NCI-H2107 (cell line): ENCODE measurements at places on chromosomes 2 and 18.

GRCh38 chr18:3593381-3593903, 143.5 kb downstream of the TGIF1 start:
- no peak for DNase-seq

DNA sequence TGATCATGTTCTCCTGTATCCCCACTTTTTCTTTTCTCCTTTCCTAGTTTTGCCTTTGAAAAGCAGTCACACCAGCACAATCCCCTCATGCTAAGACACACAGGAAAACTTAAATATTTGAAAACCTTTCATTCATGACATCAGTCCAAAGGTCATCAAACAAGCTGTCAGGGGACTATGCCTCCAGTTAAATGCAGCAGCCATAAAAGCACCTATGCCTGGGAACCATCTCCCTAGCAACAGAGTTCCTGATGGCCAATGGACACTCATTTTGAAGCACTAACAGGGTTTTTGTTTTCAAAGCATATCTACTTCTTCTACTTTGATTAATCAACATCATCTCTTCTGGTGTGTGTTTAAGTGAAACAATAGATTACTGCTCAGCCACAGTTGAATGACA, 286.4 kb upstream of the PARD3B start:
- no peak for DNase-seq

DNA sequence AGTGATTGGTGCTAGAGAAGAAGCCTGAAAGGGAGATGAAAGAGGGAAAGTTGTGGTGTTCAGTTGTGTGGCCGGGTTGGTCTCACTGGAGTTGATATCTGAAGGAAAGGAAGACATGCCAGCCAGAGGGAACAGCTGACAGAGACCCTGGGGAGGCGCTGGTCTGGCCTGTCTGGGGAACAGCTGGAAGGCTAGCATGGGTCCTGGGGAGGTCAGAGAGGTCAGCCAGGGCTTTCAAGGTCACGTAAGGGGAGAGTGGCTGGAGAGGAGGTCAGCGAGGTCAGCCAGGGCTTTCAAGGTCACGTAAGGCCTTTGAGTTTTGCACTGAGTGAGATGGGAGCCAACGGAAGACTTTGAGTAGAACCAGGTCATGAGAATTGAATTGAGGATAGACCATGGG, 11.0 kb downstream of the DYSF start:
- DNase-seq: no peak

DNA sequence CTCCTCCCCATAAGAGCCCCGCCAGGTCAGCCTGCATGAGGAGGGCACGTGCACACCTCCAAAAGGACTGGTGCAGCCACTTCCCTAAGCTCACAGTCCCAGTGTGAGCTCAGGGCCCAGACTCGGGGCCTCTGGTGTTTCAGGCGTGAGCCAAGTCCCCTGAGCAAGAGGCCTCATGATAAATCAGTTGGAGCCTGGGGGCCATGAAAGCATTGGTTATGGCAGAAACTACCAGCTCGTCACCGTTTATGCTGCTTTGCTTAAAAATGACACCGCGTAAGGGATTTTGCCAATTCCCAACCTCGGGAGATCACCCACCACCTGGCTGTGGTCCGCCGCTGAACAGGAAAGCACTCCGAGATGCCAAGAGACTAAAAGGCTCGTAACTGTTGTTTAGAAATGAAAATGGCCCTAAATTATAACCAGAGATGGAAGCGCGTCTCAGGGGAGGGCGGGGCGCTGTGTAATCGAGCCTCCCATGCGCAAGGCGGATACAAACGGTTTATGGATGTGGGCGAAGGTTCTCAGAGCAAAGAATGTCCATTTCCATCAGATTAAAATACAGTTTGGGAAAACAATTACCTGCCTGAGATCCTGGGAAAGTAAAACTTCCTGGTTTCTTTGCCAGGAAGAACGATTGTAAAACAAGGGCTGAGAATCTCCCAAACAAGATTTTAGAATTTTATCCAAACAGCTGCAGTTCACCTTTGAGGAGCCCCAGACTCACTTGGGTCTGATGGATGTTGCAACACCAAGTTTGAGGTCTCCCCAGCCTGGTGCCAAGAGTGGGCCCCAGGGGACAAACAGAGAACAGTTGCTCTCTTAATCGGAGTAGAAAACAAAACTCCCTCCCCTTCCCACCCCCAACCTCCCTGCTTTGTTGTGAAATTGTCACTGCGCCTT, 141.4 kb downstream of the BCL2 start:
- DNase-seq: peak; percentile 78

GRCh38 chr2:121663434-121663833, 14.2 kb upstream of the CLASP1 start:
- DNase-seq: no peak

DNA sequence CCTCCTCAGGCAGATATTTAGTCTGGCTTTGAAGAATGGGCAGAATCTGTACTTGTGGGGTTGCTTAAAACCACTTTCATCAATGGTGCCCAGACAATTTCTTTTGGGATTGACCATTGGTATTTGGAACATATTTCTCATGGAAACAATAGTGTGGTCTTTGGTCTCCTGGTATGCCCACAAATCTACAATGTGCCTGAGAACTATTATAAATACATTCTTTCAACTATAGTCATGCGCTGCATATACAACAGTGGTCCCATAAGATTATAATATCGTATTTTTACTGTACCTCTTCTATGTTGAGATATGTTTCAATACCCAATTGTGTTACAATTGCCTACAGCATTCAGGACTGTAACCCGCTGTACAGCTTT, 34.8 kb upstream of the PPP4R1 start:
- no peak for DNase-seq

DNA sequence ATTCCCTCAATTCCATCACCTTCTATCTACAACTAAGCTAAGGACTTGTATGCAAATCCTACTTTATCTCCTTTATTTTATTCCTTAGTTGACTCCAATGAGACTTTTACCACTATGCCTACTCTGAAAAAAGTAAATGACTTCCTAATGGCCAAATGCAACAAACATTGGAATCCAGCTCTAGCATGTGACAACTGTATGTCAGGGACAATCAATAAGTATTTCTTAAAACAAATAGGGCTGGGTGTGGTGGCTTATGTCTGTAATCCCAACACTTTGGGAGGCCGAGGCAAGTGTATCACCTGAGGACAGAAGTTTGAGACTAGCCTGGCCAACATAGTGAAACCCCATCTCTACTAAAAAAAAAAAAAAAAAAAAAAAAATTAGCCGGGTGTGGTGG, 21.8 kb downstream of the METTL4 start:
- no peak for DNase-seq

DNA sequence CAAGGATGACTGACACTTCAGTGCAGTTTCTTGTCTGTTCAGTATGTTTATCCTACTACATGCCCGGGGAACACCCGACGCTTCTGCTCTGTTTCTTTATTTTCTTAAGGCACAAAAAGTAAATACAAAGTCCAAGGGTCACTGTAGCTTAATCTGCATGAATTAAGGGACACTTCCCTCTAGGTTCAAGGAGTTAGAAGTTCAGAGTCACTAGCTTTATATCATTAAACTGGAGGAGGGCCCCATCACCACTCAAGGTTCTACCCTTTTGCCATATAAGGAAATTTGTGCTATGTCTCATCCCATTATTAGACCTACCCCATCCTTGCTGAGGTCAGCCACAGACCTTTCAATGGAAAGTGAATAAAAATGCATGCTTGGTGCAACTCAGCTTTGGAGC, 27.6 kb upstream of the RMDN2 start:
- no peak for DNase-seq
